ENCODE measurements at places on chromosomes 7 and 10.

DNA sequence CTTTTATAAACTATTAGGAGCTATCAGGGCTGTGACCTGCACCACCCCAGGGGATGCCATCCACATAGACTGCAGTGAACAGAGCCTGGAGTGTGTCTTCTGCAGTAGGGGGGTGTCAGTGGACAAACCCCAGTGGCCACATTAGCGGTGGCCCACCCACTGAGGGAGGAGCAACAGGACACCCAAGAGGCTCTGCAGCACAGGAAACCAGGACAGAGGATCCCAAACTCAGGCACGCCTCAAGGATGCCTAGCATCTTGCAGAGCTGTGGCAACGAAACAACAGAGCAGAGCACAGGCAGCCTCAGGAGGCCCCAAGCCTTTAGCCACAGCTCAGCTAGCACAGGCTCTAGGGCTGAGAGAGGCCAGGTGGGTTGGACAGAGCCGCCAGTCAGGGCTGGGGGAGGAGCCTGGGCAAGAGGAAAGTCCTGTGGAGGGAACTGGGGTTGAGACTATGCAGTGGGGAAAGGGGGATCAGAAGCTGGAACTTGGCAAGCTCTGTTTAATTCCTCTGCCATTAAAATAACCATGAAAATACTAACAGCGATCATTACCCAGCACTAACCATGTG is 53.8 kb downstream of the GRID1 start:
- DNase-seq, result no peak

DNA sequence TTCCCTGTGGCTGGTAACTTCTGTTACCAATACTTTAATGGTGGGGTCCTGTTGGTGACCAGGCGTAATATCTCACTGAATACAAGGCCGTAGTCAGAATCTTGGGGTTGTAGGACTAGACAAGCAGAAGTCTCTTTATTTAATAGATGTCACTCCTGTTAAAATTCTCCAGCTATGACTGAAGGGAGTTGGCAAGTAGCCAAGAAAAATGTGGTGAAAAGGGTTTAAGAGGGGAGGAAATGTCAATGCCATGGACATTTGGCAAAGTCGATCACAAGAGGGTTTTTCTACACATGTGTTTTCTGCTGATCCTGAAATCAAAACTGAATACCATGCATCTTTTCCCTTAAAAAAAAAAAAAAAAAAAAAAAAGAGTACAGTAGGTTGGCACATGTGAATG is 533.5 kb downstream of the AUTS2 start:
- DNase-seq, result peak; percentile 45

DNA sequence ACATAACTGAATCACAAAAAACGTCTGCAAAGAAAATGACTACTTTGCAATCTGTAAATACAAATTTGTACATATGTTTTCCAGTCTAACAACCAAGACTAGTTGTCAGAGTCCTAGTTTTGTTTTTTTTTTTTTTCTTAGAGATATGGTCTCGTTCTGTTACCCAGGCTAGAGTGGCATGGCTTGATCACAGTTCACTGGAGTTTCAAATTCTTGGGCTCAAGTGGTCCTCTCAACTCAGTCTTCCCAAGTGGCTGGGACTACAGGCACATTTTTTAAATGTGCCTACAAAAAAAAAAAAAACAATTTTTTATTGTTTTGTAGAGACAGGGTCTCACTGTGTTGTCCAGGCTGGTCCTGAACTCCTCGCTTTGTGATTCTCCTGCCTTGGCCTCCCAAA is 70.8 kb downstream of the ORC5 start:
- DNase-seq, result no peak

DNA sequence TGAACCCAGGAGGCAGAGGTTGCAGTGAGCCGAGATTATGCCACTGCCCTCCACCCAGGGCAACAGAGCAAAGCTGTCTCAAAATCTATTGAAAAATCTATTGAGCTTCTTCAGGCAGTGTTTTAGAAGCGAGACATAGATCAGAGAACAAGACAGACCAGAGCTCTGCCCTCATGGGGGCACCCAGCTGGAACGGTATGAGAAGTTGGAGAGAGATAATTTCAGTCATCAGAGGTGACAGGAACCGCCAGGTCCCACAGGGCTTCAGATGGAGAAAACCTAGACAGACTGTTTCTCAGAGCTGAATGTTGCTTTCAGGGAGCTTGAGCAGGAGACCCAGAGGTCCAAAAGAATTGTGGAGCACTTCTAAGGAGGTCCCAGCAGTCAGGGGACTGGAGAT is 14.2 kb upstream of the GTF2IRD1 start:
- no peak for DNase-seq

DNA sequence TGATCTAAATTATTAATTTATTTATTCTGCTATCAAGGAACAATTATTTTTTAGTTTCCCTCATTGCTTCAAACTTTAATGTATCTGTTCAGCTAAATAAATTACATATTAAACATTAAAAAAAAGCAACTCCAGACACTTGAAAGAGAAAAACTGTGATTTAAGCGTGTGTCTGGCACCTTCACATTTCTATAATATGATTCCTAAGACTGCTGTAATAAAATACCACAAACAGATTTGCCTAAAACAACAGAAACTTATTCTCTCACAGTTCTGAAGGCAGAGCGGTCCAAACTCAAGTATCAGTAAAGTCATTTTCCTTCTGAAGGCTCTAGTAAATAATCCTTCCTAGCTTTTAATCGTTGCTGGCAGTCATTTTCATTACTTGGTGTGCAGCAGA is 580.4 kb upstream of the KCND2 start:
- DNase-seq, result no peak

DNA sequence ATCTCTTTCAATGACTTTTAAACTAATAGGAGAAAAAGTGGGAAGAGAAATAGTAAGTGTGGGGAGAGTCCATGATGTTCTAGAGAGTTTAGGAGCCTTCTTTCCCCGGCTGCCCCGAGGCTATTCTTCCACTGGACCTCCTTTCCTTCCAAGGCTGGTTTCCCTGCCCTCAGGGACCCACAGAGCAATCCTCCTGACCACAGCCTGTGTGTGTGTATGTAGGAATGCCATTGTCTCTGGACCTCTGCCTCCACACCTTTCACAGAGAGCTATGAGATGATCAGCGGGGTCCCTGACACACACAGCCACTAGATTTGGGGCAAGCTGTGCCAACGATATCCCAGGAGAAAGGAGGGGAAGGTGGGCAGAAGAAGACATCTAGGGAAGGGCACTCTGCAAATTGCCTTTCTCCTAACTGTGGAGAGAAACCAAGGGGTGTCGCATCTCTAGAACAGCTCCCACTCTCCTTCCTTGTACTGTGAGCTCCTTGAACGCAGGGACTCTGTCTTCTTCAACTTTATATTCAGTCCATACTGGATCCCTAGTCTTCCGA is 13.3 kb upstream of the CHCHD3 start:
- no peak for DNase-seq

DNA sequence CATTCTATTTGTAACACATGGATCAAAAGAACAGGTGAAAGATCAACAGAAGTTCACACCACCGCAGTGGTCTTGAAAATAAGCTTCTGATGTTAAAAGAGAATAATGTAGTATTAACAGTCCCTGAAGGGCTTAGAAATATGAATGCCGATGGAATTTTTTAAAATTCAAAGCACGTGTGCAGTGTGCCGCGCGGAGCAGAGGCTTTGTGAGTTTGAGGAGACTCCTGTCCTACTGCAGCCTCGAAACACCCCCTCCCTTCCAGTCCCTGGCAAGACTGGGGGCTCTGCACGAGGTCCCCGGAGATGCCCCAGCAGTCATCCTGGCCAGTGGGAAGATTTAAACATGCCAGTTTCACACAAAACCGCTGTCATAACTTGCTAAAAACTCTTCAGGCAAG is 196.6 kb downstream of the DIP2C start:
- no peak for DNase-seq

GRCh38 chr10:54284526-54285193 is 516.4 kb downstream of the PCDH15 start:
- DNase-seq, result peak; percentile 40

GRCh38 chr10:123135415-123136141 is at the start of gene HMX3:
HMX3 (plus strand) TSS chr10:123135970; CDS start chr10:123136051, 81 bp downstream.
- no peak for DNase-seq

DNA sequence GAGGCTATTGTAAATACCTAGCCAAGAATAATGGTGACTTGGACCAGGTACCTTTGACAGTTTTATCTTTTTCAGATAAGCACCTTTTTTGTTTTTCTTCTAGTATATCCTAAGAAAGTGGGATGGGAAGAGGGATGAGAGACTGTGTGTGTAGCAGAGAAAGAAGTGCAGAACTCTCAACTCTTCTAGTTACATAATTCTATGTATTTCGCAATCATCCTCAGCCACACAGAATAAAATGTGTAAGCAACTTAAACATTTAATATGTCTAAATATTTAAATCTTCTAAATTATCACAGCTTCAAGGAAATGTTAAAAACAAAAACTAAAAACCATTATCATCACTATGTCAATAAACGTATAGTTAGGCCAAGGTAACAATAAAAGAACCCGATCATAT is 42.6 kb upstream of the GSAP start:
- no peak for DNase-seq

GRCh38 chr7:47327346-47327697 is 254.6 kb downstream of the TNS3 start:
- peak; percentile 44 for DNase-seq

GRCh38 chr10:103540722-103541121 is 47.2 kb downstream of the NEURL1 start:
- DNase-seq, result no peak

- peak; percentile 93 for DNase-seq
Measured at GRCh38 chr7:70614237-70615045, 517.5 kb upstream of the GALNT17 start.

DNA sequence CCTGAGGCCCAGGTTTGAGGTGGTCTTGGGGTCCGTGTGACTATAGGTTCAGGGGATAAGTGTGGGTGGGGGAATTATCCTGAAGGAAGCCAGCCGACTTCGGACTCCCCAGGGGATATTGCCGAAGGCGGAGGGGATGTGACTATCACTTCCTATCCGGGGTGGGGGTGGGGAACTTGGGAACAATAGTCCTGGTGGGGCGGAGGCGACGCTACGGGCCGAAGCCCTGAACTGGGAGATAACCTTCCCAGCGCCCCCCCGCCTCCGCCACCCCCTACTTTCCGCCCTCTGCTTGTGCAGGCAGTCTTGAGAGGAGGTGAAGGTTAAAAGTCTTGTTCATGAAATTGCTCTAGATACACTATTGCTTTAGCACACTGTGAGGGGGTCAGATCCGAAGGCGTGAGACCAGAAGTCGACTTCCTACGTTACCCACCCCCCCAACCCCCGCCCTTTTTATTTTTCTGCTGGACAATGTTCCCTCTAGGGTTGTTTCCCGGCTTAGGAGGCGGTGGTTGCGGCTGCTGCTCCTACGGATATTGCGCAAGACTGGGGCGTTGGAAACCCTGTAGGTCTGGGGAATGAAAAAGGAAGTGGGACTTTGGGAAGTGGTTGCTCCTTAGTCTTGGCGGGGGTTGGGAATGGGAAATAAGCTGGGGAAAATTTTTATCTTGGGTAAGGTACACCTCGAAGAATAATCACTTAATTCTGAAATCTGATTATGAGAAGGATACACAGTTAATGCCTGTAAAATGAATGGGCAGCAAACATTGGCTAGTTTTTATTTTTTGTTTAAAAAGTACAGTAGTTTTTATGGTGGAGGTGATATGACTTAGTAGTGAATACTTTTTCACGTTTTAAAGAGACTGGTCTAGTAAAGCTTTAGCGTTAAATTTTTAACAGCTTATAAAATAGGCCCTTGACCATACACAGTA is 1.5 kb downstream of the PTPN12 start:
- peak; percentile 92 for DNase-seq

DNA sequence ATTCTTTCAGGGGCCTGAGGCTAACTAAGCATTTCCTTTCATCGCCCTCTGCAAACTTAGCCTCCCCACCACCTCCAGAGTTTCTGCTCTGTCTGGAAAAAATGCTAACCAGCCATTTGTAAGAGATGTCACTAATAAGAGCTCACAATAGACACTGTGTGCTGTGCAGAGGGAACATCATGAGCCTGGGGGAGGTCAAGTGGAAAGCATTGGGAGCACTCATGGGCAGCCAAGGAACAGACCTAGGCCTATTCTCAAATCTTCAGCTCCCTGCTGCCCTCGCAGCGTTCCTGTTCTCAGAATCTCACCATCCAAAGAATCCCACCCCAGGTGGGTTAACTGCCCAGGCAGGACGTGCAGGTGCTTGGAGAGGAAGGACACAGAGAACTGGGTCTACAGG is 27.1 kb upstream of the GPAM start:
- DNase-seq, result no peak

GRCh38 chr10:27646604-27647175 is 98.9 kb downstream of the MKX start:
- no peak for DNase-seq

- DNase-seq, result no peak
Measured at GRCh38 chr10:104501864-104502579, 139.1 kb upstream of the SORCS3 start.

DNA sequence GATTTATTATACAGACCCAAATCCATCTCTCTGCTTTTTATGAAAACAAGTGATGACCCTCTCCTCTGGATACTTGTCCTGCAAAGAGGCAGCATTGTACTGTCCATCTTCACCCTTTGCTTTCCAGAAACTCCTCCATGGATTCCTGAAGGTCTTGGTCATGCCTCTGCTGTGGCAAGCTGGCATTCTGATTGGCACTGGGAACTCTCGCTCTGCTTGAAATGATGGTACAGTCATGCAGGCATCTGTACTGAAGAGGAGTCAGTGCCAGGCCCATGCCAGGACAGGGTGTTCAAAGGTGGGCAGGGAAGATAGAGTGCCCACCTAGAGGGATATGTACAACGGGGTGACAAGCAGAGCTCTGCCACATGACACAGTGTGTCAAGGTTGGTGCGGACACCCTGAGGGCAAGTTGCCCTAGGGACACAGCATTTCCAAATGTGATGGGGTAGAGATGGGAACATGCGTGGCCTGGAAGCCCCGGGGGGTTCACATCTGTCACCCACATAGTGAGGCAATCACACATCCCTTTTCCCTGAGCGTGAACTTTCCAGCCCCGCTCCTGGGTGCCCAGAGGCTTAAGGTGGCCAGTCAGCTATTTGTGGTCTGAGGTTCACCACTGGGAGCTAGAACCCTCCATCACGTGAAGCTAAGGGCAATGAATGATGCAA is 235.7 kb upstream of the TCERG1L start:
- no peak for DNase-seq

DNA sequence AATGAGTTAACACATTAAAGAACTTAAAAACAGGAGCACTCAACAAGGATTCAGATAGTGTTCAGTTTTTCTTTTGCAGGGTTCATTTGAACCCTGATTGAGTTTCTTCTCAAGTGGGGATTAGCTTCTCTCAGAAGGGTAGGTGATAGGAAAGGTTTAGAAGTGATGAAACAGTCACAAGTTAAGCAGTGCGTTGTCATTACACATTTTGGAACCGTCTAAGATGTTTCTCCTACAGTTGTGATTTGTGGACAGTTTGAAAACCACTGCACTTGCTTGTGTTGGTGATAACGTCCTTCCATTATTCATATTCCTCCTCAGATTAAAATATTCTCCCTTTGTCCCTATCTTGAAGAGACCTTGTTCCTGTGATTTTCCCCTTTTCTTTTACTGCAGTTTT is 2.7 kb downstream of the STMP1 start:
- DNase-seq, result no peak
